ENCODE measurements at places on chromosomes 3 and 15. TPM values are rescaled to one million over a fixed set of nuclear protein-coding genes. Genes with fewer than 3 reads are reported as not detected.

The ACTC1 gene
- polyA plus RNA-seq: 0.87 TPM

The ULK3 gene
- polyA plus RNA-seq: 34.3 TPM

The RARRES1 gene
- 8.2 TPM for polyA plus RNA-seq

GRCh38 chr3:54863786-54864185 is 64.1 kb downstream of the LRTM1 start:
- no peak for DNase-seq

- DNase-seq: no peak
These were observed 14.8 kb downstream of the UBP1 start for GRCh38 chr3:33425453-33425852.

- peak; percentile 81 for DNase-seq
These were observed 90.7 kb upstream of the MEF2A start for GRCh38 chr15:99474909-99475753.

DNA sequence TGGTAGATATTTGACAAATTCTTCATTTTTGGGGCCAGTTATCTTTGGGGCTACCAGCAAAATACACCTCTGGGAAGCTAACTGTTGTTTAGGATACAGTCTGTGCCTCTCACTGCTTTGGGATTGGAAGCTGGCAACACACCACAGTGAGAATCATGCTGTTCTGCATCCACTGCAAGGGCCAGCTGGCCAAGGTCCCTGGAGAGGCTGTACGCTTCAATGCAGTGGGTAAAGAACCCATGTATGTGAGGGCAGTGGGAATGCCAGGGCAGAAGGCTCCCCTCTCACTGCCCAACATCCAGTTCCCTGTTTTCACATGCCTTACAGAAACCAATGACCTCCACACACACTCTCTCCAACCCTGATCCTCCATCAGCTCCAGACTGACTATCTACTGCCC is 20.1 kb downstream of the ZDHHC3 start:
- no peak for DNase-seq

Data from renal pelvis (tissue), 12 donors.